Activated CD4-positive, alpha-beta T cell treated with anti-CD3 and anti-CD28 coated beads for 4 hours (primary cell): ENCODE measurements at places on chromosomes 7 and 10.

DNA sequence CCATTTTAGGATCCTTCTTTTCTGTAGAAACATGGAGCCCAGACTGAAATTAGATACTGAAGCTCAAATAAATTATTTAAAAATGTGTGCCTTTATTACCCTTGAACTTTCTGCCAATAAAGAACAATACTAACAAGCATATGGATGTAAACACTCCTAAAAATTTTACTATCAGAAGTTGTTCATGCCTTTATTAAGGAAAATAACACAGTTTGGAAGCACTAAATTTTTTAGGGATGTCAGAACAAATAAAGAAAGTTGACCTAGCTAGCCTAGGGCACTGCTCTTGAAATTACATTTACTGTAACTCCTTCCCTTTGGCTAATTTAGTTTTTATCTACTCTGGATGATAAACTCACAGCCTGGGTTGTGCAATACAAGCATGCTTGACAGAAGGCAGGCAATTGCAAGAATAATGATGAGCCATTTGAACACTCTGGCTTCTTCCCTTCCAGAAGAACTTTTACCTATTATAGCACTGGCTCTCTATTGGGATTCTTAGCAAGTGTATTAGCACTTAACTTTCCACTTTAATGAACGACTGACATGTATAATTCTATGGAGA is 351.7 kb upstream of the C7orf33 start:
- DNase-seq, result no peak

DNA sequence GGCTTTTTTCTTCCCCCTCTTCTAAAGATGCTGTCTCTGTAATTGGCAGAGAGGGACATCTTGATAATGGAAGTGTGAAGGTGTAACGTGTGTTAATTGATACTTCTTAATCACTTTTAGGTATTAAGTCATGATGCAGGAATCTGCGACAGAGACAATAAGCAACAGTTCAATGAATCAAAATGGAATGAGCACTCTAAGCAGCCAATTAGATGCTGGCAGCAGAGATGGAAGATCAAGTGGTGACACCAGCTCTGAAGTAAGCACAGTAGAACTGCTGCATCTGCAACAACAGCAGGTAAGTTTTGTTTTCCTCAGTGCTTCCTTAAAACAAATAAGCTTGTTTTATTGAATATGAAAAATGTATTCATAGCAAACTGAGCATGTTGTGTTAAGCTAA is 11.8 kb downstream of the FOXP2 start:
- DNase-seq, result no peak

DNA sequence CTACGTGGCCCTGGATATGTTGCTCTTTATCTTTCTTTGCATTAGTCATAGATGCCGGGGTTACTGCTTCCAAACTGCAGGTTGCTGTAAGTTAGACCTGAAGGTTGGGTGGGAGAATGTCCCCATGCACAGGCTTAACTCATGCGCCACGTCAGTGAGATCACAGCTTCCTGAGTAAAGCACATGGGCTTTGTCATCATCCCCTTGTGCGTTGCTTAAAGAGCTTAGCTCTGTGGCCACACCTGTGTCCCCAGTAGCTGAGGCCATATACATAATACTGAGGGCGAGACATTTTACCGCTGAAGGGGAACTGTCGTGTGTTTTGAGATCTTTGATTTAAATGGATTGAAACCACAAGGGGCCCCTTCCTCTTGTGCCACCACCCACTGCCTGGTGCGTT is 45.8 kb upstream of the BTBD16 start:
- no peak for DNase-seq

DNA sequence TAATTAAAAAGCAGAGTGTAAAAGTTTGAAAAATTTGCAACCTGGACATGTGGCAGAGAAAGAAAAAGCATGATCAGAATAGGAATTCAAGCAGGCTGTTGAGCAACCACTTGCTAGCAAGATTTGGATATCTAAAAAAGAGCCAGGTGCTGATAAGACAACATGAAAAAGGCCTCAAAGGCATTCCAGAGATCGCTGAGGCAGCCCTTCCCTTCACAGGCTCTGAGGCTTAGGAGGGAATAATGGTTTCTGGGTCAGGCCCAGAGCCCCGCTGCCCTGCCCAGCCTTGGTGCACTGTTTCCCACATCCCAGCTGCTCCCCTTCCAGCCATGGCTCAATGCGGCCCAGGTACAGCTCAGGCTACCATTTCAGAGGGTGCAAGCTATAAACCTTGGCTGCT is 64.1 kb upstream of the EEPD1 start:
- DNase-seq, result no peak

DNA sequence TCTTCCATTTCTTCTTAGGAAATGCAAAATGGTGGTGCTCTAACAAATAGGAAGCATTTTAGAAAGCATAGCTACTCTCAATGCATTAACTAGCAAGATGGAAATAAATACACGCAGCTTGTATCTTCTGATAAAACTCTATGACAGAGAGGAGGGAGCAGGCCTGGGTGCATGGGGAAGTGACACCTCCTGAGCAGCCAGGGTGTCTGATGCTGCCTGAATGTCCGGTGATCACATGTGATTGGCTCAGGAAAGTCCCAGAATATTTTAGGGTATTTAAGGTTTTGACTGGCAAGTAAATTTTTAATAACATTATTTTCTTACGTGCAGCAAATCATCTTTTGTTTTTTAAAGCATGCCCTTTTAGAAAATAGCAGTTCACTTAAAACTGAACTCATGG is 261.0 kb upstream of the KLF6 start:
- no peak for DNase-seq

DNA sequence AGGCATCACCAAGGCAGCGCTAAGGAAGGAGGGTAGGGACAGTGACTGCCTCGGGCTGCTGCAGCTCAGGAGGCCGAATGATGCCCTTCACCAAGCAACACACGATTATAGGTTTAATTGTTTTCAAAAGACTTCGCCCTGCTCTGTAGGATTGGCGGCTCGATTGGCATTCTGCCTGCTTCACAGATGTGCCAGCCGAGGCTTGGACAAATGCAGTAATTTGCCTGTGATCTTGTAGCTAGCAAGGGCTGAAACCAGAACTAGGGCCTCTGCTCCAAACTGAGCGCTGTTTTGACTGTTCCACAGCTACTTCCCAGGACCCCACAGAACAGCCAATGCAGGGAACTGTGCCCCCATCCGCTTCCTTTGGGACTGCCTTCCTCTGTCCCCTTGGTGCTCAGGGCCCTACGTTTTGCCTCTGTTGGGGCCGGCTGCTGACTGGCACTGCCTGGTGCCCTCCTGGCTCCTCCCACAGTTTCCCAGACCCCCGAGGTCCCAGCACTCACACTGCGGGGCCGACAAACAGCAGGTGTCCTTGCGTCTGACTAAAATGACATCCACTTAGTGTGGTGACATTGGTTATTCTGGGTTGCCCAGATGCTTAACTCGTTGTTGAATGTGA is 62.6 kb upstream of the EN2 start:
- DNase-seq, result no peak

GRCh38 chr7:41984888-41985287 is 252.1 kb downstream of the GLI3 start:
- no peak for DNase-seq

DNA sequence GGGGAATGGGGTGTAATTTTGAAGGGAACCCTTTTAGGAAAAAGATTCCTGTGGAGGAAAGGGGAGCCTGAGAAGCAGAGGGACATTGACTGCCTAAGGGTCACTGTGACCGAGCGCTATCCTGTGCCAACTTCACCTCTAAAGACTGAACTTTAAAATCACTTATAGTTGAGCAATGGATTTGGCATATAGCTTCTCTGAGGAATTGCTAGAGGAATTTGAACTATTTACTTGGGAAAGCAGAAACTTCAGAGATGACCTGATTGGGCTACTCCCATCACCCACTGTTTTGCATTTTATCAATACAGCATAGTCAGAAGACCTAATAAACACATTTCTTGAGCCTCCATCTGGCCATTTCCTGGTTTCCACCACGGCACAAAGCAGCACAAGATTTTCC is 23.7 kb upstream of the WNT16 start:
- DNase-seq, result no peak

GRCh38 chr7:137371616-137372015 is 28.1 kb upstream of the PTN start:
- no peak for DNase-seq

DNA sequence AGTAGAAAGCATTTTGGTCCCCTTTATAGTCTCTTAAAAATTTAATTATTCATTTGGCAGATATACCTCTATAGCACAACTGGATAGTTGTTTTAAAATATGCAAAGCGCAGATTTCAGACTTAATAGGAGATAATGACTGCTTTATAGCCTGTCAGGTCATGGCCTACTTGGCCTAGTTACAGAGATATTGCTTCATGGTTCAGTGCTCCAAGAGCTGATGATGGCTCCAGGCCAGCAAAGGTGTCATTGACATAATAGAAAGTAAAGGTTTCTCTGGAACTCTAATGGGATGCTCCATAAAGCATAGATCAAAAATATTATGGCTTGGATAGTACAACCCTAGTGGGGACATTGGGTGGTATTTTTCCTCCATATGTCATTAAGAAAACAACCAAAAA is 285.7 kb downstream of the NXPH1 start:
- no peak for DNase-seq

- DNase-seq, result no peak
Measured at GRCh38 chr7:31190906-31191305, 138.8 kb downstream of the ADCYAP1R1 start.
